ENCODE measurements at places on chromosomes 5 and 9.

DNA sequence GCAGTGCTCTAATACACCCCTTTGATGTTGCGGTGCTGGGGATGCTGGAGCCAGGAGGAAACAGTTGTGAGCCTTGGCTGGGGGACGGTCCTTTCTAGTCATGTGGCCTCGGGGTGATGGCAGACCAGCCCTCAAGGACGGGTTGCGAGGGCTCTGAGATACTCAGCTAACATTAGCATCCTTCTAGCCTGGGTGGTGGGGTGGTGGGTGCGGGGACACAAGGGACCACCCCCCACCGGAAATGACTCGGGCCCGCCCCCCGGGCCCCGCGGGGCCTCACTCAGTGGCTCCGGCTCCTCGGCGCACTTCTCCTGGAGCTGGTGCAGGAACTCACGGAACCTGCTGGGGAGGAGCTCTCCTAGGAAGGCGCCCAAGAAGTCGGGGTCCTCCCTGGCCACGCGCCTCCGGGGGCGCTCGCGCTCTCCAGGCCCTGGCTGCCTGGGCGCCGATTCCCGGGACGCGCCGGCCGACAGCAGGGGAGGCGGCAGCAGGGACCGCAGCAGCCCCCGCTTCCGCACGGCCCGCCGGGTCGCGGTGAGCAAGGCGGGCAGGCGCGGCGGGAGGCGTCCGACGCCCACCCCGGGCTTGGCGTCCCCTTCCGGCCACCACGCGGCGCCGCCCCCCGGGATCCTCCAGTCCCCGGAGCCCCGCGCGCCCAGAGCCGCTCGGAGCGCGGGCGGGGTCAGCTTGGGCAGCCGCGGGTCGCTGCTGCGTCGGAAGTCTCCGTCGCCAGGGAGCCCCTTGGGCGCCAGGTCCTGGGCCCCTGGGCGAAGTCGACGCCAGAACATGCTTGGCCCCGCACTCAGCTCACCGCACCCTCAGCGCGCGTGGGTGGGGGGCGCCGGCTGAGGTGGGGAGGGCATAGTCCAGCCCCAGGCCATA, 873 bp downstream of the C9orf50 start:
- H3K27ac ChIP-seq: no peak overlapping the region
- peak; percentile 53 for DNase-seq
- peak overlapping the region; percentile 33 for H3K4me3 ChIP-seq
- peaks cover 5% of the 10 kb centered on the region for H3K27me3 ChIP-seq
- no peaks in the 10 kb centered on the region for H3K4me1 ChIP-seq

- no peaks in the 10 kb centered on the region for H3K4me1 ChIP-seq
- no peak for DNase-seq
- H3K4me3 ChIP-seq: no peak overlapping the region
- H3K27me3 ChIP-seq: no peaks in the 10 kb centered on the region
- no peak overlapping the region for H3K27ac ChIP-seq
Measured at GRCh38 chr9:108396193-108396592, 459.6 kb downstream of the ACTL7B start.

DNA sequence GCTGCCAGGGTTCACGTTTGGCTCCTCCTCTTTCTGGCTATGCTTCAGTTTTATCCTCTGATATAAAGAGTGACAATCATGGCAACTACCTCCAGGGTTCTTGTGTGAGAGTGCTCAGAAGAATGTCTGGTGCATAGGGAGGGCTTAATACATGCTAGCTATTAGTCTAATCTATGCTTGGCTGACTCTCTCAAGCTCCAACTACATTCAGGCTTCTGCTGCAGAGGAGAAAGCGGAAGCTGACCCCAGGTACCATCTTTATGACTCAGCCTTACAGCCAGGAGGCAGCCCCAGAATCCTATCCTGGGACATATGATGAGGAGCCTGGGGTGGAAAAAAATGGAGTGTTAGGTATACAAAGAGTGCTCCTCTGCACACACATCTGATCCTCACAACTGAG, 32.1 kb upstream of the RASGRF2 start:
- H3K4me1 ChIP-seq: no peaks in the 10 kb centered on the region
- no peak overlapping the region for H3K27ac ChIP-seq
- no peaks in the 10 kb centered on the region for H3K27me3 ChIP-seq
- no peak overlapping the region for H3K4me3 ChIP-seq

- no peaks in the 10 kb centered on the region for H3K27me3 ChIP-seq
- H3K4me3 ChIP-seq: no peak overlapping the region
- H3K4me1 ChIP-seq: peaks cover 4% of the 10 kb centered on the region
- H3K27ac ChIP-seq: no peak overlapping the region
- DNase-seq: peak; percentile 69
Measured at GRCh38 chr5:179801304-179802206, 5.1 kb downstream of the MGAT4B start.

DNA sequence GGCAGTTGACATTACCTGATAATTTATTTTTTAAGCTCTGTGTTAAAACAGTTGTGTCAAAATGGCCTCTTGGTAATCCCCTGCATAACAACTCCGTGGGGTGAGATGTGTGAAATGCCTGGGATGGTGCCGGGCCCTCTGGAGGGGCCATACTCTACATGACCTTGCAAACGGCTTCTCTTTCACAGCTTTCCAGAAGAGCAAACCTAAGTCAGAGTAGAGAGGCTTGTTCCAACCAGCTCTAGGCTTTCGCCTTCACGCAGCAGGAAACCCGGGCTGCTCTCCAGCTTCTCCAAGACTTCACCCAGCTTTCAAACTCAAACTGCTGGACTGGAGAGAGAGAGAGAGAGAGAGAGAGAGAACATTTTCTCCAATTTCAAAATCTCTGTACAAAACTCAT, 120.1 kb downstream of the SNX18 start:
- peak; percentile 89 for DNase-seq
- H3K27ac ChIP-seq: peak overlapping the region; percentile 17
- H3K4me1 ChIP-seq: no peaks in the 10 kb centered on the region

DNA sequence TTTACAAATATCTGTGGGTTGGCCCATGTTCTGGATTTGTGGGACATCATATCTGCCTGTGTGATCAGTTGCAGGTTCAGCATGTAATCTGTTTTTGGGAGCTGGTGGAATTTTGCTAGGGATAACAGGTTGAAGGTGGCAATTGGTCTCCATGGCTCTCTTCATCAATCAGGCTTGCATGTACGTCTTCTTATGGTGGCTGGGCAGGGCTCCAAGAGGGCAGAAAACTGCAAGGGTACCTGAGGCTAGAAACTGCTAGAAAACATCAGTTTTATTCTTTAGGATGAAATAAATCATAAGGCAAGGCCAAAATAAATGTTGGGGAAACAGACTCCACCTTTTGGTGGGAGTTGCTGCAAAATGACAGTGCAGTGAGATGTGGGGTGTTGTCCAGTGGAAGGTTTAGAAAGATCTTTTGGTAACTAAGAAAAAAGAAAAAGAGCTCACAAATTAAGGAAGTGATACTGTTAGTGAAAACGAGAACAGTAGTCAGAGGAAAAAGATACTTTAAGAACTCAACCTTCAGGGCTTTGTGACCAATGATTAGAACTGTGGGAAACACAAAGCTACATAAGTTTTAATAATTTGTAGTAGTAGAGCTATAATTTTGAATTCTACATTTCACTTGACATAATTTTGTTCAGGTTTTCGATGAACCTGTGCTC, 300.7 kb upstream of the IZUMO3 start:
- H3K27me3 ChIP-seq: no peaks in the 10 kb centered on the region
- H3K27ac ChIP-seq: no peak overlapping the region
- no peaks in the 10 kb centered on the region for H3K4me1 ChIP-seq
- no peak for DNase-seq
- no peak overlapping the region for H3K4me3 ChIP-seq
- H3K36me3 ChIP-seq: no peaks in the 10 kb centered on the region

- H3K4me3 ChIP-seq: no peak overlapping the region
- H3K27ac ChIP-seq: no peak overlapping the region
- DNase-seq: no peak
- H3K36me3 ChIP-seq: no peaks in the 10 kb centered on the region
Measured at GRCh38 chr5:11760934-11761603, 143.2 kb downstream of the CTNND2 start.

DNA sequence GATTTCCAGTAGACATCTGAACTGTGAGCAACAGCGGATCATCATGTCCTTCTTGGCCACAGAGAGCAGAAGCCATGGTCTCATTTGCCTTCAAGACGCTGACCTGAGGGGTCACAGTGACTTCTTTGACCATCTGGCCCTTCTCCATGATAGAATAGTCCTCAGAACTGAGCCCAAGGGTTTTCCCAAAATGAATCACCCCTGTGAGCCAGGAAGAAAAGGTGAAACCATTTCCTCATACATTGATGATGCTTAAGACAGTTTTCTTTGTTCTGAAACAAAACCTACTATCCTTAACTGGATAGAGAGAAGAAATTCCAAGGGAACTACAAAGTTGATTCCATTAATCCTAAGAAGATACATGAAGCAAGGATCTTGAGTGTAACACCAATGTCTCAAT, 503.9 kb downstream of the CTNND2 start:
- H3K4me3 ChIP-seq: no peak overlapping the region
- no peaks in the 10 kb centered on the region for H3K4me1 ChIP-seq
- H3K27ac ChIP-seq: no peak overlapping the region
- no peak for DNase-seq
- no peaks in the 10 kb centered on the region for H3K36me3 ChIP-seq
- H3K27me3 ChIP-seq: no peaks in the 10 kb centered on the region

GRCh38 chr5:59744531-59744992, 149.0 kb downstream of the PDE4D start:
- H3K4me1 ChIP-seq: no peaks in the 10 kb centered on the region
- H3K36me3 ChIP-seq: no peaks in the 10 kb centered on the region
- no peak overlapping the region for H3K4me3 ChIP-seq
- DNase-seq: no peak
- H3K27ac ChIP-seq: no peak overlapping the region

DNA sequence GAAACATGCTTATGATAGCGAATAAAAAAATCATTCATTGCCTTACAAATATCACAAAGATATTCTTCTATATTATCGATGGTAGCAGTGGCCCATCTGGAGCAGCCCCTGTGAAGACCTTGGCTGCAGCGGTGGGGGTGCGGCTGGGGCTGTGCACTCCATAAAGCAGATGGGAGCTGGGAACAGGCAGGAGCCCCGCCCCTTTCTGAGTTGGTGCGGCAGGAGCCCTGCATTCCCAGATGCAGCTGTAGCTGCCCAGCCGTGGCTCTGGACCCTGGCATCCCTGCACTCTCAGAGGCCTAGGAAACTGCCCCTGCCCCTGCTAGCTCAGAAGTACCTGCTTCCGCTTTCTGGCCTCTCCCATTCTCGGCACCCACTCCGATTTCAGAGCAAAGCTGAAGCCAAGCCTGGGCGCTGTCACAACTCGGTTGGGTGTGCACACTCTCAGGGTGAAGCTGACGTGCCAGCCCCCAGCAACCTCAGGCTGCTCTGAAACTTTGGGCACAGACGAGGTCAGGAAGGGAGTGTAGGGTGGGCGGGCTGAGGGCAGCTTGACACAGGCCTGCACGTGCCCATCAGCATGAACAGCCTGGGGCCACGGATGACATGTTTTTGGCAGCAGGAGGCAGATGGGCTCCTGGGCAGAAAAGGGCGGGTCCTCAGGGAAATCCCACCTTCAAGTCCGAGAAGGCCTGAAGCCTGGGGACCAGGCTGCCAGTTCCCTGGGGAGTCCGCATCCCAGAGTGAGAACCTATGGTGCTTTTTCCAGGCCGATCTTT, 1440.8 kb upstream of the ACO1 start:
- H3K4me3 ChIP-seq: no peak overlapping the region
- H3K4me1 ChIP-seq: no peaks in the 10 kb centered on the region
- DNase-seq: no peak
- H3K27ac ChIP-seq: no peak overlapping the region

GRCh38 chr9:114033397-114034103, 44.5 kb downstream of the AMBP start:
- H3K27me3 ChIP-seq: no peaks in the 10 kb centered on the region
- H3K4me1 ChIP-seq: no peaks in the 10 kb centered on the region
- H3K27ac ChIP-seq: no peak overlapping the region
- DNase-seq: peak; percentile 42

GRCh38 chr9:92522983-92523970, 12.5 kb downstream of the ECM2 start:
- H3K4me1 ChIP-seq: no peaks in the 10 kb centered on the region
- H3K27me3 ChIP-seq: no peaks in the 10 kb centered on the region
- no peak for DNase-seq
- no peak overlapping the region for H3K4me3 ChIP-seq
- no peaks in the 10 kb centered on the region for H3K36me3 ChIP-seq
- H3K27ac ChIP-seq: no peak overlapping the region

GRCh38 chr5:171899792-171900191, 106.6 kb downstream of the FBXW11 start:
- no peaks in the 10 kb centered on the region for H3K27me3 ChIP-seq
- H3K27ac ChIP-seq: no peak overlapping the region
- no peaks in the 10 kb centered on the region for H3K36me3 ChIP-seq
- H3K4me1 ChIP-seq: no peaks in the 10 kb centered on the region

DNA sequence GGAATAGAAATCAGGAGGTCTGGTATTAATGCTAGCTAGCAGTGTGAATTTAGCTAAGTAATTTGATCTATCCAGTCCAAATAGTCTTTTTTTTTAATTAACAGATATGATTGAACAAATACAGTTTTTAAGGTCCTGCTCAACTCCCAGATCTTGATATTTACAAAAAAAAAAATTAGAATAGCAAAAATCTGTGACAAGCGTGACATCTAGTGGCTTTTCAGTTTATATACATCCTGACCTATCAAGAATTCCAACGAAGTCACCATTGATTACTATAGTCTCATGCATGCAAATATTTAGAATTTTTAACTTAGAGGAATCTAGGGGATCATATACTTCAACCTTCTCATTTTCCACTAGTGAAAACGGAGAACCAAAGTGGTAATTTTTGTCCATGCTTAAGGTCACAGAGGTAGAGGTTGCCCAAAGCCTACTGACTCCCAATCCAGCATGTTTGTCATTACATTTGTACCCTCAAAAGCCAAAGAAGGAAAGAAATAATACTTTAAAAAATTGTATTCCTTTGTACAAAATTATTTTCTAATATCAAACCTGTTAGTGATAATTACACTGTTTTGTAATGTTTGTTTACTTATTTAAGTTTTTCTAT, 17.6 kb upstream of the TARS1 start:
- no peak overlapping the region for H3K27ac ChIP-seq
- no peaks in the 10 kb centered on the region for H3K27me3 ChIP-seq
- H3K4me3 ChIP-seq: no peak overlapping the region
- H3K36me3 ChIP-seq: no peaks in the 10 kb centered on the region
- no peaks in the 10 kb centered on the region for H3K4me1 ChIP-seq

GRCh38 chr9:134445000-134445399, 118.7 kb downstream of the RXRA start:
- no peaks in the 10 kb centered on the region for H3K27me3 ChIP-seq
- DNase-seq: peak; percentile 28
- H3K27ac ChIP-seq: no peak overlapping the region
- H3K4me3 ChIP-seq: no peak overlapping the region
- no peaks in the 10 kb centered on the region for H3K36me3 ChIP-seq

Data from mesendoderm (in vitro differentiated cells).